ENCODE measurements at places on chromosomes 5 and 9.

DNA sequence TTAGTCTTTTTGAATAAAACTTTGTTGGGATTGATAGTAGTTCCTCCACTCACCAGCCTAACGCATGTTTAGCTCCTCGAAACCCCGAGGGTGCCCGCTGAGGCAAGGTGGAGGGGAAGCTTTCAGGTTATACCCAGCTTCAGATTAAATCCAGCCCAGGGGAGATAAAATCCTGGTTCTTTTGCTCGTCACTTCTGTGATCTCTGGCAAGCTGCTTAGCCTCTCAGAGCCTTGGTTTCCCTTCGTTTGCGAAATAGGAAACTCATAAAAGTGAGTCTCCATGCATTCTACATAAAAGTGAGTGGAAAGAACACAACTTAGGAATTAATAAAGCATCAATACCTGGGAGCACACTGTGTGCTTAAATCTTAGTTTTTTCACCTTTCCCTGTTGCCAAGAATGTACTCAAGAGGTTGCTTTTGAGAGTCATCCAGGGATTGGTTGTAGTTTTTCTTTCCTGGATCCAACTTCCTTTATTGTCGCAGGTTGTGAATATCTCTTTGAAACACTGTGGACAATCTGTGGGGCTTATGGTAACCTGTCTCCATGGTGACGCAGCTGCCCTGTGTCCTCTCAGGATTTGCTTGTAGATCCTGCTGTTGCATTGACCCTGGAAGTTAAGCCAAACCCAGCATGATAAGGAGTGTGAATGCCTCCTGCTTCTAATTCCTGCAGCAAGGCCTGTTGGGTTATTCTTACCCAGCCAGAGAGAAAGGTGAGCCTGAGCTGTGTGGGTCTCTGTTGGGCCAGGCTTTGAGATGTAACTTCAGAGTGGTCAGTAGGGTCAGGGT lies 2.0 kb downstream of the GALNT12 start:
- H3K27me3 ChIP-seq = no peaks in the 10 kb centered on the region
- peak overlapping the region; percentile 82 for H3K4me3 ChIP-seq
- H3K27ac ChIP-seq = no peak overlapping the region

DNA sequence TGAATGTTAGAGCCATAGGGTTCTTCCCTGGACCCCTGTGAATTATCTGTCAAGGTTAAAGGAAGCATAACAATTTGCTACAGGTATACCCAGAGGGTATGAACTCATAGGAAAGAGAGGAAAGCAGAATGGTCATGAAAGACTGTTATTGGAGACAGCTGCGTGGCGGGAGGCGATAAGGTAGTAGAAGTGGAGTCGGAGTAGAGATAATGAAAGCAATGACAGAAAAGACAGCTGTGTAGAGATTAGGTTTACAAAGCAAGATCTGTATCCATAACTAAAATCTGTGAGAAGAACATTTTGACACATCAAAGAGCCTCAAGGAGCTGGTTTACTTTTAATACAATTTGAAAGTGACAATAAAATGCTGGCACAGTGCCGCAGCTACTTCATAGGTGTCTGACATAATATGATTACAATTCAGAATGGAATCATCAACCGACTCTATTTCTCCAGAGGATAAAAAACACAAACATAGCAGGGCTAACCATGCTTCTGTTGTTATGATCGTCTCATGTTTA lies 603.9 kb downstream of the CDH12 start:
- H3K27ac ChIP-seq = no peak overlapping the region
- H3K36me3 ChIP-seq = no peaks in the 10 kb centered on the region
- H3K4me1 ChIP-seq = no peaks in the 10 kb centered on the region
- no peak overlapping the region for H3K4me3 ChIP-seq

- H3K27ac ChIP-seq = no peak overlapping the region
- H3K4me1 ChIP-seq = no peaks in the 10 kb centered on the region
- no peaks in the 10 kb centered on the region for H3K36me3 ChIP-seq
- no peaks in the 10 kb centered on the region for H3K27me3 ChIP-seq
- no peak for DNase-seq
These were observed 105.5 kb downstream of the STRBP start for GRCh38 chr9:123162791-123163345.

DNA sequence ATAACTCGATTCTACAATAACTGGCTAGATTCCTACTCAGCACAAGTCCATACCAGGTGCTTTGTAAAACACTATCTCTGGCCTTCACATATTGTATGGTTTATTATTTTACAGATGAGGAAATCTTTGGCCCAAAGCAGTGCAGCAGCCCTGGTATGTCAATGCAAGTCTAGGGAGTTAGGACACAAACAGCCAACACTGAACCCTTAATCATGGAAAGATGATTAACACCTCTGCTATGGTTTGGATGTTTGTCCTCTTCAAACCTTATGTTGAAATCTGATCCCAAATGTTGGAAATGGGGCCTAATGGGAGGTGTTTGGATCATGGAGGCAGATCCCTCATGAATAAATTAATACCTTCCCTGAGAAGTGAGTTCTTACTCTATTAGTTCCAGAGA lies 76.6 kb downstream of the MAPKAP1 start:
- no peak for DNase-seq
- peaks cover 74% of the 10 kb centered on the region for H3K4me1 ChIP-seq
- H3K27ac ChIP-seq = no peak overlapping the region
- H3K36me3 ChIP-seq = peaks cover 8% of the 10 kb centered on the region

GRCh38 chr9:75051285-75051684 lies 23.2 kb upstream of the CARNMT1 start:
- H3K36me3 ChIP-seq = no peaks in the 10 kb centered on the region
- H3K27ac ChIP-seq = no peak overlapping the region
- H3K27me3 ChIP-seq = no peaks in the 10 kb centered on the region
- DNase-seq = no peak
- H3K4me3 ChIP-seq = no peak overlapping the region

GRCh38 chr5:173972607-173972924 lies 16.4 kb upstream of the C5orf47 start:
- no peaks in the 10 kb centered on the region for H3K36me3 ChIP-seq
- H3K4me3 ChIP-seq = peak overlapping the region; percentile 61
- DNase-seq = no peak
- H3K27ac ChIP-seq = no peak overlapping the region
- peaks cover 9% of the 10 kb centered on the region for H3K27me3 ChIP-seq

GRCh38 chr5:7474821-7475403 lies 79.0 kb downstream of the ADCY2 start:
- H3K27me3 ChIP-seq = no peaks in the 10 kb centered on the region
- H3K36me3 ChIP-seq = no peaks in the 10 kb centered on the region
- H3K4me3 ChIP-seq = no peak overlapping the region
- H3K27ac ChIP-seq = no peak overlapping the region

DNA sequence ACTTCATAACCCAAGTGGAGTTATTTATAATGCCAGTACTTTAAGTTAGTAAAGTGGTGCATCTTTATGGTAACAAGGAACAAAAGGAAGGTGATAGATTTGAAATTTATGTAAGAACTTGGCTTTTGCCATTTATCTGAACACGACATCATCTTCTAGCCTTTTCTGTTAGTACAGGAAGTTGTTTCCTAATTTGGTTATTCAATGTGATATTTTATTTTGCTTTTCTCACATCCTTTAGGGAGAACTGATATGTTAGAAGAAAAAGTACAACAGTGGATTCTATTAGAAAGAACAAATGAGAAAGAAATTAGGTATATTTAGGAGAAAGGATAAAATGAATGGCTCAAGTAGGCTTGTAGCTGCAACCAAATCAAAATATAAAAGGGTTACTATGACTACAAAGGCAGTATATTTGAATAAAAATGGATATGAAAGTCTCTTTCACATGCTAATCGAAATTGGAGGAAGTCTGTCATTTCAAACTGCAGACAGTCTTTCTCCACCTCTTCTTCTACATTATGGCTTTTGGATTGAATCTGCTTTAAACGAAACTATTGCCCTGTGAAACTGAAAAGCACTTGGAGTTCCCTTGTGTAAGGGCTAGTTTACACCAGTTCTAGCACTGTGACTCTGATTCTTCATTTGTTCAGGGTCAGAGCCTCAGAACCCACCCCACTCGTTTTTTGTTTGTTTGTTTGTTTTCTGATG lies 18.5 kb upstream of the SLC24A2 start:
- H3K27ac ChIP-seq = no peak overlapping the region
- DNase-seq = no peak
- H3K4me1 ChIP-seq = no peaks in the 10 kb centered on the region
- H3K4me3 ChIP-seq = no peak overlapping the region
- no peaks in the 10 kb centered on the region for H3K36me3 ChIP-seq
- peaks cover 11% of the 10 kb centered on the region for H3K27me3 ChIP-seq

- no peaks in the 10 kb centered on the region for H3K4me1 ChIP-seq
- no peak for DNase-seq
- no peaks in the 10 kb centered on the region for H3K36me3 ChIP-seq
- no peaks in the 10 kb centered on the region for H3K27me3 ChIP-seq
- no peak overlapping the region for H3K27ac ChIP-seq
- H3K4me3 ChIP-seq = no peak overlapping the region
These were observed 41.6 kb upstream of the MROH2B start for GRCh38 chr5:41112486-41113455.

DNA sequence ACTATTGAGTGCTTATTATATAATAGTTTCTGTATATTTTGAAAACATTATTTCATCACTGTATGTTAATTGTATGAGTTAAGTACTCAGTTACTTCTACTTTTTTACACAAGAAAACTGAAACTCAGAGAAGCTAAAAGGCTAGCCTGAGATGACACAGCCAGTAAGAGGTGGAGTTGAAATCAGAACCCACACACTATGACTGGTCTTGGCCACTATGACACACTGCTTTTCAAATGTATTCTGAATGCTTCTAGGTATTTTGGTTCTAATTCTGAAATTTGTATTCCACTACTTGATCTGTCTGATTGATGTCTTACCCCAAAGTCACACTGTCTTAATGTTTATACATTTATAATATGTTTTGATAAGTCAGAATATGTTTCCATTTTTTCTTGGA lies 181.8 kb downstream of the ZDHHC21 start:
- peak; percentile 2 for DNase-seq
- H3K4me3 ChIP-seq = no peak overlapping the region
- no peaks in the 10 kb centered on the region for H3K36me3 ChIP-seq
- no peak overlapping the region for H3K27ac ChIP-seq
- H3K27me3 ChIP-seq = peaks cover 2% of the 10 kb centered on the region

DNA sequence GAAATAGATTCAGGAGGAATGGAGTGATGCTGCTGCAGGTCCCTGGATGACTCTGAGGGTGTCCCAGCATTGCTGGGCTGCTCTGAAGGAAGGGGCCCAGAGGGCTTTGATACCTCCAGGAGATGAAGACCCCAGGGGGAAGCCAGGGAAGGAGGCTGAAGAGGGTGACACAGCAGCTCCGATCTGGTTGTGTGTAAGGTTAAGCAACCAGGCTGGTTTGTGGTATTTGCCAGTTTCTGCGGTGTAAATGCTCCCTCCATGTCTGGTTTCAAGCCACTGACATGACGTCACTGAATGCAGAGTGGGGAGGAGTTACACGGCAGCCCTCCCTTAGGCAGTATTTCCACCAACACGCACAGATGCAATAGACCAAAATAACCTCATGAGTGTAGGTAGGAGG lies 40.0 kb upstream of the ORM1 start:
- H3K36me3 ChIP-seq = no peaks in the 10 kb centered on the region
- H3K27ac ChIP-seq = no peak overlapping the region
- no peak overlapping the region for H3K4me3 ChIP-seq
- peak; percentile 55 for DNase-seq

Measured in activated CD8-positive, alpha-beta T cell treated with anti-CD3 and anti-CD28 coated beads for 36 hours (primary cell).